ENCODE measurements at places on chromosomes 13 and 19.

- no peak for DNase-seq
These were observed 213.9 kb upstream of the TSHZ3 start for GRCh38 chr19:31562966-31563612.

DNA sequence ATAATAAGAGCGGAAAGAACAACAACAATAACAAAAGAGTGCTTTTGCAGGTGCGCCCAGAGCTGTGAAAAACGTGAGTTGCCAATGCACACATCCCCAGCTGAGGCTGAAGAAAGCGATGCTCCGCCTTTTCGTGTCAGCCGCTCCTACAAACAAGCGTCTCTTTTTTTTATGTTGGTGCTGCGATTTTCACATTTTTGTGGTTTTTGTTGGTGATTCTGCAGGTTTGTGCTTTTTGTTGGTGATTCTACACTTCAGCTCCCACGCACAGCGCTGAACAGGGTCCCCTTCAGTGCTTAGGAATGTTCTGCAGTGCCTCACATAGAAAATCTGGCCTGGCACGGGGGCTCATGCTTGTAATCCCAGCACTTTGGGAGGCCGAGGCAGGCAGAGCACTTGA lies 7.3 kb upstream of the SBK3 start:
- peak; percentile 91 for DNase-seq

GRCh38 chr19:47511681-47512080 lies 3.2 kb downstream of the NAPA start:
- DNase-seq = no peak

DNA sequence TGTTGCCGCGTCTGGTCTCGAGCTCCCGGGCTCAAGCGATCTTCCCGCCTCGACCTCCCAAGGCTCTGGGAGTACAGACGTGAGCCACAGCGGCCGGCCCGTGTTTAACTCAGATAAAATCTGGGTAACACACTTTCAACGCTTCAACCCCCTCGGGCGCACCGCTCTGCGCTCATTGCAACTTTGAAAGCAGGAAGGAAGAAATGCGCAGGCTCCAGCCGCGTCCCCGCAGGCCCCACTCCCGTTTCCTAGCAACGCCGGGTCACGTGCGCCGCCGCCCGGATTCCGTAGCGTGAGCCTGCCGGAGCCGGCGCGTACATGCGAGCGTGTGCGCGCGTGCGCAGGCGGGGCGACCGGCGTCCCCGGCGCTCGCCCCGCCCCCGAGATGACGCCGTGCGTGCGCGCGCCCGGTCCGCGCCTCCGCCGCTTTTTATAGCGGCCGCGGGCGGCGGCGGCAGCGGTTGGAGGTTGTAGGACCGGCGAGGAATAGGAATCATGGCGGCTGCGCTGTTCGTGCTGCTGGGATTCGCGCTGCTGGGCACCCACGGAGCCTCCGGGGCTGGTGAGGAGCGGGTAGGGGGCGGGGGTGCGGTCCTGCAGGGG lies at the start of gene BSG:
TSS of gene BSG (plus strand) at position 457 of the 603 bp plus-strand sequence. CDS start at position 496, 39 bp downstream.
- peak; percentile 98 for DNase-seq

DNA sequence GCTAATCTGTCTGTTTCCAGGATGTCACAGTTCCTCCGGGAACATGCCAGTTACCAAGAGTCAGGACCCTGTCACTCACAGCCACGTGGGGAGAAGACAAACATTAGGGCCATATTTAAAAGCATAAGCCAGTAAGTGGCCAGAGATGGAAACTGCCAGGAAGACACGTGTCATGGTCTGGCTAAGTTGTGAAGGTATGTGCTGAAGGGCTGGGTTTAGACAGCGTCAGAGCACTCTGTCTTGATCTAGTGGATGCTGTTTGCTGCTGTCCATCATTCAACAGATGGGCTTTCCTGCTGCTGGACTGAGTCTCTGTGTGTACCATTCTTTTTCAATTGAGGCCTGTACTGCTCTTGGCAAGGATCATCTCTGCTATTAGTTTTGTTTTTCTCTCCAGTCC lies 128.6 kb downstream of the HS6ST3 start:
- no peak for DNase-seq

DNA sequence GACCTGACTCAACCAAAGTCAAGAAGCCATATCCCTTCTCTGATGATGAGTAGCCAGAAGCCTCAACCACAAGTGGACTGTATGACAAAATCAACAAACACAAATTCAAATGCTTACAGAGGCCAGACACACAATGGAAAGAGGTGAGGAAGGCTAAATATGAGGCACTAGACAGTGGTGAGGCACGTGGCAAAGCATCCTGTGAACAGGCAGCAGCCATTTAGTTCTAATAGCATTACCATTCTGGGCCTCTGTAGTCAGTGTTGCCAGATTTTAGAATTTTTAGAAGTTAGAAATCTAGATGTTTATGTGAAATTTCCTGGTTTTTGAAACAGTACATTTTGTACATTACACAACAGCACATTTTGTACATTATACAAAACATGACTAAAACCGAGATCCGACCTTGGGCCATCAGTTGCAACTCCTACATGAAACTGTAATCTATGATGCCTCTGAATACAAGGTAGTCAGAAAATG lies 403.3 kb downstream of the COG6 start:
- no peak for DNase-seq

GRCh38 chr13:77124423-77124822 lies 97.5 kb upstream of the FBXL3 start:
- DNase-seq = no peak

DNA sequence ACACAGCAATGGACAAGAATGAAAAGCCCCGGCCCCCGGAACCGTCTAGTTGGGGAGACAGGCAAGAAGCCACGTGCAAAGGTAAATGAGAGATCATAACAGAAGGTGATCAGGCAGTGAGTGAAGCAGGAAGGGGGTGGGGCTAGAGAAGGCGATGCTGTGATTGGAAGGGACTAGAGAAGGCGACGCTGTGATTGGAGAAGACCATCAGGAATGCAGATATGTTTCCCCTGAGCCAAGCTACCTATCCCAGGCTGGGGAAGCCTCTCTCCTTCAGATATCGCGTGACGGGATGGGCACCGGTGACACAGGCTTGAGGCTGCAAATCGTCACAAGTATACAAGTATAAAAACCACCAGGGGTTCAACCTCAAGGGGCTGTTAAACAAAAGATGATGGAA lies 21.8 kb downstream of the DCAF15 start:
- peak; percentile 21 for DNase-seq

DNA sequence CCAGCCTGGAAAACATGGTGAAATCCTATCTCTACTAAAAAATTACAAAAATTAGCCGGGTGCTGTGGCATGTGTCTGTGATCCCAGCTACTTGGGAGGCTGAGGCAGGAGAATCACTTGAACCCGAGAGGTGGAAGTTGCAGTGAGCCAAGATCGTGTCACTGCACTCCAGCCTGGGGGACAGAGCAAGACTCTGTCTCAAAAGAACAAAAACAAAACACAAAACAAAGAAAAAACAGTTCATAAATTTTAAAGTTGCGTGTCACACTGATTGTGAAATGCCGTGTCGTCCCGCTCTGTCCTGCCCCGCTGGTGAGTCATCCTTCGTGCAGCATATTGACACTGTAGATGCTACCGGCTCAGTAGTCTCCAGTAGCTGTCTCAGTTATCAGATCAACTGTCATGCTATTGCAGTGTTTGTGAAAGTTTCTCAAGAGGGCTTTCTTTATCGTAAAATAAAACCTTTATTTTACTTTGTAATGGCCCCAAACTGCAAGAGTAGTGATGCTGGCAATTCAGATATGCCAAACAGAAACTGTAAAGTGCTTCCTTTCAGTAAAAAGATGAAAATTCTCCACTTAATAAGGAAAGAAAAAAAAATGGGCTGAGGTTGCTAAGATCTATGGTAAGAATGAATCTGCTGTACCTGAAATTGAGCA lies 36.4 kb upstream of the IGFL1 start:
- DNase-seq = peak; percentile 84

DNA sequence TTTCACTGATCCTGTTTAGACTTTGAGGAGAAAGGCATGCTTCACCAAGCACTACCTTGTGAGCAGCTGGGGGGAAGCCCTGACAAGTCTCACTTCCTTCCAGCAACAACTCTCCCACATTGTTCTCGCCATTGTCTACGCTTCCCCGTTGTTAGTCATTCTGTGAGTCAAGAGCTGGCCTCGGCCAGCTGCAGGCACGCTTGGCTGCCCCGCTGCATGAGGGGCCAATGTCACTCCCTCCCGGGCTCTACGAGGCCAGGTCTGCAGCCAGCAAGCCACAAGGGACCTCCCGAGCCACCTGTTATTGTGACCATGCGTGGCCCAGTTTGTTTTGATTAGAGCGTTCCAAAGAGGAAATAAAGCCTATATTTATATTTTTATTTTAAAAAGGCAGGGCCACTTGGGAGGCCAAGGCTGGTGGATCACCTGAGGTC lies 220.9 kb downstream of the FOXO1 start:
- DNase-seq = no peak

DNA sequence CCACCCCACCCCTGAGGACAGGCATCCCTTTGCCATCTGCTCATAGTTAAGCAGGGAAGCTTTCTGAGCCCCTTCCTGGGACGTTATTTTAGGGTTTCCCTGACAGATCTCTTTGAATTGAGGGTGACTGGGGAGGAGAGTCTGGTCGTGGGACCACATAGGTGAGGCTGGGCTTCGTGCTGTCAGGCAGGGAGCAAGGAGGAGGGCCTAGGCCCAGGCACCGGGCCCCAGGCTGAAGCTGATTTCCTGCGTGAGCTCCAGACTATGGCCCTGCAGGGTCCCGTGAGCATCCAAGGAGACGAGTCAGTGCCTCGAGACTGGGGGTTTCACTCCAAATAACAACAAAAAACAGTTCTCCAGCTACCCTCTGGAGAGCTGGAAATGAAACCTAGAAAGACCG lies 60.4 kb downstream of the MYO9B start:
- no peak for DNase-seq

DNA sequence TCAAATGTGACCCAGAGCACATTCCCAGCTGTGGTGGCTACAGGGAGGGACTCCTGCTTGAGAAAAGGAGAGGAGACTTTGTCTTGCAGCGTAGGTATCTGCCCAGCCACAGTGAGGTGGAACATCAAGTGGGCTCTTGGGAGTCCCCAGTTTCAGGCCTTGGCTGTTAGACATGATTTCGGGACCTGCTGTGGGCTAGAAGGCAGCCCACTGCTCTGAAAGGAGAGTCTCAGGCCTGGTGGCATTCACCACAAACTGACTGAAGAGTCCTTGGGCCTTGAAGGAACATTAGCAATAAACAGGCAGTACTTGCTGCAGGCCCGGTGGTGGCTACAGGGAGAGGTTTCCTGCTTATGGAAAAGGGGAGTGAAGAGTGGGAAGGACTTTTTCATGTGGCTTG lies 61.8 kb upstream of the TEX29 start:
- no peak for DNase-seq

DNA sequence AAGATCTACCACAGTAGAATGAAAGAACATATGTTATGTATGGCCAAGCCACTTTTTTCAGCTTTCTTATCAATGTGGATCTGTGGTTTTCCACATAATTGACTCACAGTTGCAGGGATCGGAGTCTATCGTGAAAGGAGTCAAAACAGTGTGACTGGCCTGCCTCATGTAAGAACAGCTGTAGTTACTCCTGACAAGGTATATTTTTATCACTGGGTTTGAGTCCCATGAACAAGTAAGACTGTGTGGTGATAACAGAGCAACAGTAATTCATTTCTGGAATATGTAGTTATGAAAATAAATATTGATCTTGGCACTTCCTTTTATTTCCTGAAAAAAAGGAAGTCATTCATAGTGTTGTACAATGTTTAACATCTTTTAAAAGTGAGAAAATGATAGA lies 416.6 kb downstream of the KLF12 start:
- DNase-seq = peak; percentile 35

DNA sequence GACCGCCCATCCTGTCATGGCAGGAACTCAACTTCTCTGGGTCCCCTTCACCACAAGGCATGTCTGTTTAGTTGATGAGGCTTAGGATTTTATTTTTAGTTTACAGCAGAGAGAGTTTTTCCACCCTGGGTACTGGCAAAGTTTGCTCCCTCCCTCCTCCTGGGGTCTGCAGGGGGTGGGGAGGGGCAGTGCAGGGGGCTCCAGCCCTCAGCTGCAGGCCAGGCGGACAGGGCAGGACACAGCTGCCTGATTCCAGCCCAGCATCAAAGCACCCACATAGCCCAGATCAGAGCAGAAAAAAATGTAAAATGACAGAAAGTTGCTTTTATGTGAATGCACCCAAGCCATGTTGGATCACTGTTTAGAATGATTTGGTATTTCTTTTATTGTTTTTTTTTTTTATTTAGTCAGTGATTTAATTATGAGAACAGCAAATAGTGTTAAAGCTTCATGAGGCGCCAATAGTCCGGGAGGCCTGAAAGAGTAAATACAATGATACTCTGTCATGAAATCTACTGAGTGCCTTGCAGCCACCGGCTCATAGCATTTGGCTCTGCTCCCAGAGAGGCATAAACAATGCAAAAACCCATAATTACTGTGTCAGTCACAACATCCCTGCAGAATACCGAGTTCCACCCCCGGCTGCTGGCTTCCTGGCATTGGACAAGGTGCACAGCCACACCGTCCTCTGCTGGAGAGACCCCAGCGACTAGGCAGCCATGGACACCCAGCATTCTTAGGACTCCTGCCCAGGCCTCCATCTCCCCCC lies 923.5 kb downstream of the UQCRFS1 start:
- peak; percentile 79 for DNase-seq

- no peak for DNase-seq
These were observed 2.7 kb upstream of the GATAD2A start for GRCh38 chr19:19402656-19403372.

DNA sequence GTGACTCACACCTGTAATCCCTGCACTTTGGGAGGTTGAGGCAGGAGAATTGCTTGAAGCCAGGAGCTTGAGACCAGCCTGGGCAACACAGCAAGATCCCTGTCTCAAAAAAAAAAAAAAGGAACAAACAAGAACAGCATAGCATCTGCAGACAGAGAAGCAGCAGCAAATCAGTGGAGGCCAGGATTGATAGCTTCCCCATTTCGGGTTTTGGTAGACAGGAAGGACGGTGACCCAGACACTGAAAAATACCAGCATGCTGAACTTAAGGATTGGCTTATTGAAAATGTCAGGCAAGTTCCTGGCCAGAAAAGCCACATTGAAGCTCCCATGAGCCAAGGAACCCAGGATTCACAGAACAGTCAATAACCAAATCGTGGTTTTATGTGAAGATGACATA lies 3.0 kb downstream of the ZNF490 start:
- DNase-seq = no peak

DNA sequence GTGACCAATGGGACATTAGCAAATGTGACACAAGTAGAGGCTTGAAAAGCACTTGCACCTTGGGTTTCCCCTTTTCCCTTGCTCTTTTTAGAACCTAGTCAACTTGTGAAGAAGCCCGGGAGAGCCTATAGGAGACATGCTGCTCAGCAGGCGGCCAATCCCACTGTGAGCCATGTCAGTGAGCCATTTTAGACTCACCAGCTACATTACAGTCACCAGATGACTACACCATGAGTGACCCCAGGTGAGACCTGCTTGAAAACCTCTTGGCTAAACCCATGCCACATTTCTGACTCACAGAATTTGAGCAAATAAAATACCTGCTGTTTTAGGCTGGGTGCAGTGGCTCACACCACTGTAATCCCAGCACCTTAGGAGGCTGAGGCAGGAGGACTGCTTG lies 317.5 kb downstream of the KLF12 start:
- no peak for DNase-seq

DNA sequence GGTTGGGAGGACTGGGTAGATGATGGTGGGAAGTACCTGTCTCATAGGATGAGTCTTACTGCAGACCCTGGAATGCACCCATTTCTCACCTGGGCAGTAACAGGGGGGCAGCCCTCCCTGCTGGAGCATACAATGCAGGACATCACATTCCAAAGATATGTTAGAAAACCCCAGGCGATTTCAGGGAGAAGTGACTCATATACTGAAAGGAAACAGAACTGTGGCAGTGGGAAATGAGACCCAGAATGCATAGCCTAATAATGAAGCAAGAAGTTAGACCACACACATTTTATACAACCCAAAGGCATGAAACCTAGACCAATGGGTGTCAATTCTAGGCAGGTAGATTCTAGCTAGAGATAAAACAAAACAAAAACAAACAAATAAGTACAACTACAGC lies 402.7 kb downstream of the IRS2 start:
- DNase-seq = peak; percentile 91

Measured in fibroblast of skin of right biceps (primary cell).